ENCODE measurements at places on chromosomes 1 and 21. TPM values are rescaled to one million over a fixed set of nuclear protein-coding genes. Genes with fewer than 3 reads are reported as not detected.

The SYPL2 gene
- 28.9 TPM for total RNA-seq

The OR6N1 gene
- total RNA-seq: not detected

The CFHR5 gene
- not detected for total RNA-seq

The IL20 gene
- not detected for total RNA-seq

The FCGR2B gene
- total RNA-seq: 17.5 TPM

The BNIPL gene
- total RNA-seq: 0.43 TPM

The LIN28A gene
- not detected for total RNA-seq

The KDF1 gene
- total RNA-seq: 0.35 TPM

The CLDN8 gene
- not detected for total RNA-seq

The KRTAP7-1 gene
- not detected for total RNA-seq

The BEND5 gene
- total RNA-seq: 5.0 TPM

The ADGRL4 gene
- total RNA-seq: 18.3 TPM

The PTGS2 gene
- 1.0 TPM for total RNA-seq

The S100A2 gene
- 2.3 TPM for total RNA-seq

The PDPN gene
- total RNA-seq: 20.3 TPM

The ICOSLG gene
- 4.3 TPM for total RNA-seq

The VWA5B1 gene
- total RNA-seq: 0.13 TPM

The CLCA4 gene
- not detected for total RNA-seq

The NPHP4 gene
- 4.3 TPM for total RNA-seq

The KRTAP10-4 gene
- total RNA-seq: not detected

The C1orf116 gene
- total RNA-seq: 0.81 TPM

The GUCA2A gene
- total RNA-seq: not detected

The SEMA4A gene
- 1.4 TPM for total RNA-seq

The LCE2B gene
- not detected for total RNA-seq

The PIGR gene
- 0.13 TPM for total RNA-seq

The NEXN gene
- 370 TPM for total RNA-seq

The UTS2 gene
- total RNA-seq: not detected
